ENCODE measurements at places on chromosomes 11 and 22.

GRCh38 chr11:130580372-130580771 lies 131.9 kb downstream of the ADAMTS15 start:
- no peak for DNase-seq

- DNase-seq = no peak
These were observed 396 bp downstream of the TEF start for GRCh38 chr22:41382098-41382578.

GRCh38 chr11:16226245-16226644 lies 130.1 kb downstream of the SOX6 start:
- no peak for DNase-seq

DNA sequence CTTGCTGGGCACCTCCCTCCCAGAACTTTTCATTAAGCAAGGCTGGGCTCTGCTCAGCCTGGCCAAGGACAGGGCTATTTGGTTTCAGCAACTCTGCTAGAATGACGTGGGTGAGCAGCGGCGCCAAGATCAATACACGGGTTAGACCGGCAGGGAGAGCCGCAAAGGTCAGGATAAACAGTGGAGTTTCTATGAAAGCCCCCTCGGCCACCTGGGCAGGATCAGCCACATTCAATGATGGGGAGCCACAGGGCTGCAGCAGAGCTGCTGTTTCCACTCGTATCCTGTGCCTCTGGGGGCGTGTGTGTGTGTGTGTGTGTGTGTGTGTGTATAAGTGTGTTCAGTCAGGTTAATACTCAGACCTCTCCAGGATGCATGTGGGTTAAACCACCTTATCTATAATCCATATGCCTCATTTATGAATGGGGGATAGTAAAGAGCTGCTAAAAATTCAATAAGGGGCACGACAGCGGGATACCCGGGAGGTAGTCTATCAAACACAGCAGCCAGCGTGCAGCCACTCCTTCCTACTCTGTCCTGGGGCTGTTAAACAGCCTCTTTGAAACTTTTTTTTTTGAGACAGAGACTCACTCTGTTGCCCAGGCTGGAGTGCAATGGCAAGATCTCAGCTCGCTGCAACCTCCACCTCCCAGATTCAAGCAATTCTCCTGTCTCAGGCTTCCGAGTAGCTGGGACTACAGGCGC lies 34.8 kb downstream of the MYH9 start:
- DNase-seq = peak; percentile 62

DNA sequence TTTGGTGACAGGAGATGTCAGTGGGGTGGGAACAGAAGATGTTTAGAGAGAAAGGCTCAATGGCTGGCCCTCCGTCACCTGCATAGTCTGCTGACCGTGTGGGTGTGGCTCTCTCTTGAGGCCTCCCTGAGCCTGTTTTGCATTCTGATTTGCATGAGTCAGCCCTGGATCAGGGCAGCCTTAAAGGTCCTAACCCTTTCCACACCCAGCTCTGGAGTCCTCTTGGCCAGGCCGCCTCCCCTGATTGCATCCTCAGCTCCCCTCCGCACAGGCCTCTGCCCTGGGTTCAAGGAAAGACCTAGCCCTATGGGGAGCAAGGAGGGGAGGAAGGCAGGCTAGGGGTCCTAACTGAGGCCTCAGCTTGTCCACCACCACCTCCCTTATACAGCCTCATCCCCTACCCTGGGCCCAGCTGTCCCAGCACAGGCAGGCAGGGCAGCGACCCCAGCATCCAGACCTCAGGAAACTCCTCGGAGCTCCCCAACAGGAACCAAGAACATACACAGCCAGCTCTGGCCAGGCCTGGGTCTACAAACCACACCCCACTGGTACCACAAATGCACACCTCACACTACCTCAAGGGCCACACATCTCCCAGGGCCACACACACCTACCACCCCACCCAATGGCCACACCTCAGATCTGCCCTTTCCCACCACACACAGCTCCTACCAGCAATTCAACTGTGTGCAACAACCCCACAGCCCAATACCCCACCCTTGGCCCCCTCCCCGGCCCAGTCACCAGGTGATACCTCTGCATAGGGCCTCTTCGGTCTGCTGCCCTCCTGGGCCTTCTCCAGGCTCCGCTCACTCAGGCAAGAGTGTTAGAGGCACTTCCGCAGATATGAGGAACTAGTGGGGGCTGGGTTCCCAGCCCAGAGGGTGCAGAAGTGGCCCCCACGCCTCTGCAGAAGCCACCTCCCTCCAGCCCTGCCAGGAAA lies 13.7 kb downstream of the ARAP1 start:
- DNase-seq = no peak

DNA sequence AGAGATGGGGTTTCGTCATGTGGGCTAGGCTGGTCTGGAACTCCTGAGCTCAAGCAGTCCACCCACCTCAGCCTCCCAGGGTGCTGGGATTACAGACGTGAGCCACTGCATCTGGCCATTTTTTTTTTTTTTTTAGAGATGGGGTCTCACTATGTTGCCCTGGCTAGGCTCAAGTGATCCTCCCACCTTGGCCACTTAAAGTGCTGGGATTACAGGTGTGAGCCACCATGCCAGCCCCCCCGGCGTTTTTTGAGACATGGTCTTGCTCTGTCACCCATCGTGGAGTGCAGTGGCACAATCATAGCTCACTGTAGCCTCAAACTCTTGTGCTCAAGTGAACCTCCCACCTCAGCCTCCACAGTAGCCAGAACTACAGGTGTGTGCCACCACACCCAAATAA lies 16.5 kb downstream of the RHBDD3 start:
- no peak for DNase-seq

DNA sequence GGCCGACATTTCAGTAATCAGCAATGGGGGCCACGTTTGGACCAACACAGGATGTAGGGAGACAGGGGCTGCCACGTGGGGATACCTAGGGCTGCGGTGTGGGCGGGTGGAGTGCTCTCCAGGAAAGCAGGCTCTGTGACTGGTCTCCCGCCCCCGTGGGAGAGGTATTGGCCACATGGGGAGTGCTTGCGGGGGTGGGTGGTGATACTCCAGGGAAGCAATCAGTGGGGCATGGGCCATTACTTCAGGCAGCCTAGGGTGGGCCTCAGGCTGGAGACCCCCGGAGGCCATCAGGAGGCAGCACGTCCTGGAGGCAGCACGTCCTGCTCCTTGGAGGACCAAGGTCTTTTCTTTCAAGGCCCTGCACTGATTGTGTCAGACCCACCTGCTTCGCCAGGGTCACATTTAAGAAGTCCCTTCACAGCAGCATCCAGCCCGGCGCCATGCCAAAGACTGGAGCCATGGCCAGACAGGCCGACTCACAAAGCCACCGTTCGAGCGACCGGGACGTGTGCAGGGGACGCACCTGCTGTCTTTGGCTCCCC lies 3.0 kb upstream of the MUC2 start:
- DNase-seq = no peak

GRCh38 chr11:46457659-46458424 lies 66.3 kb upstream of the CHRM4 start:
- no peak for DNase-seq

DNA sequence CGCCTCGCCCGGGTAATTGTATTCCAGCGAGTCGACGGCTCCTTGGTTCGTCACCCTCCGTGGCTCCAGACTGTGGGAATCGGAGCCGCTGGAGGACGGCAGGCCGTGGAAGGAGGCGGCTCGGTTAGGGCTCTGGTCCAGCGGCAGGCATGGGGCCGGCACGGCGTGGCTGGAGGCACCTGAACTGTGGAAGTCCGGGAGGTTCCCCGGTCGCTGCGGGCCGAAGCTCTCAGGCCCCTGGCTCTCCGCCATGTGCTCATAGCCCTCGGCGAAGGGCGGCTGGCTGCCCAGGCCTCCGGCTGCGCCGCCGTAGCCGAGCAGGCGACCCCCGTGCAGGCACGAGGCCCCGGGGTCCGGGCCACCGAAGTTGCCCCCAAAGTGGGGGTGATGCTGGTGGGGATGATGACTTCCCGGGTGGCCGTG lies 1.7 kb downstream of the MN1 start:
- no peak for DNase-seq

- no peak for DNase-seq
These were observed 48.2 kb downstream of the CSF2RB start for GRCh38 chr22:36961626-36962025.

DNA sequence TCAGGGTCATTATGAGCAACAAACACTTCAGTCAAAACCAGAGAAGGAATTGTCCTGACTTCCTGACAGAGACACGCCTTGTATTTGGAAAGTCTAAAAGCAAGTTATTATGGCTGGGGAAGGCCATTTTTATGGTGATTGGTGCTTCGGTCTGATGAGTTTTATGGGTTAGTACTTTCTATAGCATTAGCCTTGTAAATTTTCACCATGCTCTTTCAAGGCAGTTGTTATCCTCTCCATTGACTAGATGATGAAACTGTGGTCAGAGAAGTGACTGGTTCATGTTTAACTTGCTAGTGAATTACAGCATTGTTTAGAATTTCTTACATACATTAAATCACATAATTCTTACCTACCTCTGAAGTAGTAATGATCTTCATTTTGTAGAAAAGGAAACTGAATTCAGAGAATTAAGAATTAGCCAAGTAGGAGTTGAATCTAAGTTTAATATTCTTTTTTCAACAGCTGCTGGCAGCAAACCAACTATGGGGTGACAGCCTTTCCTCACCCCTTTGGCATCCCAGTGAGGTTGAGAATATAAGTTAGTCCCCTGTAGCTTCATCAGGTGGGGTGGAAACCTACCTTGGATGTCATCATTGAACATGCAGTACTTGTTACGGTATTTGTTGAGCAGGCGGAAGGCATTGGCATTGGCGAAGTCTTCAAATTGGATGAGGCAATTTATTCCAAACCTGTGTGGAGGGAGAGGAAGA lies 90.0 kb downstream of the CCDC81 start:
- no peak for DNase-seq

GRCh38 chr11:11297578-11297977 lies 55.5 kb downstream of the CSNK2A3 start:
- no peak for DNase-seq

DNA sequence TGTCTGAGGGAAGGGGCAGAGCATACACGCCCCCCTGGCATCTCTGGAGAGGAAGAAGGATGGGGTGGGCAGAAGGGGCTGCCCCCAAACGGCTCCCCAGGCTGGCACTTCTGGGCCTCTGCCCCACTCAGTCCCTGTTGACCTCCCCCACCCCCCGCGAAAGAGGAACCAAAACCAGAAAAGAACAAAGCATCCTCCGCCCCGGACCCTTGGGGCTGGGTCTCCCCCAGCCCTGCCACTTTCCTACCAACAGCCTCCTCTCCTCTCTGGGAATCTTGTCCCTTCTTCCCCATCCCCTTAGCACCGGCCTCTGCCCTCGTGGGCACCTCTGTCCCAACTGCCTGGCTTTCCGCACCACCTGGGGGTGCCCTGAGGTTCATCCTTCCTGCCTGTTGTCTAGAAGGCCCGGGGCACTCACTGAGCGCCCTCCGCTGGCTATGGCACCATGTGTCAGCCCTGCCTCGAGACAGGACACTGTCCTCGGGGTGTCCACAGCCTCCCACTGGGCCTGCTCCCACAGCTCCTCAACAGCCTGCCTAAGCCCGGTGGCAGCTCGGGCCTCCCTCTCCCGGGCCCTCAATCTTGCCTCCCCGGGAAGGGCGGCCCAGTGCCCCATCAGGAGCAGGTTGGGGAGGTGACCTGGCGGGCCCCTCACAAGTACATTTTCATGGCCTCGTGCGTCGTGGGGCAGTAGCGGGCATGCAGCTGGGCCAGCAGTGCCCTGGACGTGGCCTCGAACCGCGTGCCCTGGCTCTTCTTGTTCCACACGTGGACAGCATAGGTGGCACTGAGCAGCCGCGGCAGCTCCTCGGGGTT lies 28.2 kb downstream of the A4GALT start:
- no peak for DNase-seq

DNA sequence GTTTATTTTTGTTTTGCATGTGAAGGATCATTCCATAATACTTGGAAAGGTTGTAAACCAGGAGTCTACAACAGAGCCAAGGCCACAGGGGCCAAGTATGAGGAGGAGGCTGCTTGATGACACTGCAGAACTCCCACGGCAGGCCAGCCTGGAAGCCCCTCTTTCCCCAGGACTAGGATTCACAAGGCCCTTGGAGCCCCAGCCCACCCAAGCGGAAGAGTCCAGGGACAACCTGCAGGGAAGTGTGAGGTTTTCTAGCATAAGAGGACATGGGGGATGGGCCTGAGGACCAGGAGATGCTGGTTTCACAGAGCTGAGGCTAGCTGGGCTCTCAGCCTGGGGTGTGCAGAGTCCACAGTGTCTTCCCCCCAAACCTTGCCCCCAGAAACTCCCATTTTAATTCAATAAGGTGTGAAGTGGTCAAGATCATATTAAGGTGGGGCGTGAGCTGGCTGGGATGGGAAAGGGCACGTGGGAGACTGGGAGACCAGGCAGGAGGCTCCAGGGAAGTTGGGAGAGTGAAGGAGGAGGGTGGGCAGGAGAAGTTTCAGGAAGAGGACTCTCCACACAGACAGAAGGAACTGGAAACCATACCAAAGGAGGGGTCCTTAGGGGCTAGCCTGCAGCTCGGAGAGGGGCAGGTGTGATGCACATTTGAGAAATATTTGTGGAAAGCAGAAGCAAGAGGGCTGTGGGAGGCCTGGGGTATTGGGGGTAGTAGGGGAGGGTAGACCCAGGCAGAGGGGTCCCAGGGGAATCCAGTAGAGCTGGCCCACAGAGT lies 12.4 kb downstream of the GNAZ start:
- DNase-seq = no peak

- DNase-seq = no peak
These were observed 74.9 kb downstream of the SMCO4 start for GRCh38 chr11:93468290-93468689.

- no peak for DNase-seq
These were observed 22.4 kb upstream of the CACNG2 start for GRCh38 chr22:36726007-36726380.

- DNase-seq = no peak
These were observed 22.5 kb upstream of the ELF5 start for GRCh38 chr11:34536056-34536455.

DNA sequence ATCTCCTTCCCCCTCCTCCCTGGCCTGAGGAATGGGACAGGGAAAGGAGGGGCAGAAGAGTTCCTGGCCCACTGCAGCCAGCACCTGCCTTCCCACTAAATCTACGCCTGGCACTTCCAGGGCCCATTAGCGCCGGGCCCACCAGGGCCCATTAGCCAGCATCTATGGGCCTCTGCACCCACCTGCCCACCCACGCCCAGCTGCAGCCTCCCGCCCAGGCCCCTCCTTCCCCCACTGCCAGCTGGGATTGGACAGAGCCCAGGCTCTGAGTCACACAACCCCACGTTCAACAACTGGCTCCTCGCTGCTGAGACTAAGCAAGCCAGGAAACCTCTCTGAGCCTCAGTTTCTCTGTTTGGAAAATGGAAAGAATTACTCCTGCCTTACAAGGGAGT lies 48.7 kb downstream of the CYTH4 start:
- DNase-seq = no peak

- DNase-seq = no peak
These were observed 57.0 kb downstream of the FLRT1 start for GRCh38 chr11:64092761-64093136.

GRCh38 chr22:50153056-50153755 lies 17.3 kb upstream of the PANX2 start:
- DNase-seq = no peak

DNA sequence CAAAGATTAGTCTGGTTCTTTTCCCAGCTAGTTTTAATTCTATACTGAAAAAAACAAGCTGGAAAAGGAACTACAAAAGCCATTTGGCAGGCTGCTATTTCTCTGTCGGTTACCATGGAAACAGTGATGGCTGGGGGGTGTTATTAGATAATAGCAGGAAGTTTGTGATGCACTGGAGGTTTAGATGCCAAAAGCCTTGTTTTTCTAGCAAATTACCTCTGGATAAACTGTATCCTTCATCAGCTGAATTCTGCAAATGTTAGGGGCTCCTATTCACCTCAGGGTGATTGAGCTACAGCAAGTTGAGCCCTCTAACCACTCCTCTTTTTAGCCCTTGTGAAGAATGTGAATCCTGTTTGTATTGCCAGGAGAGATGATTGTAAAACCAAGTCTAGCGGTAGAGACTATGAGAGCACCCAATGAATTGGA lies 25.2 kb downstream of the ALKBH3 start:
- DNase-seq = no peak

- DNase-seq = peak; percentile 34
These were observed 30.5 kb downstream of the ARAP1 start for GRCh38 chr11:72721689-72722049.

Measured in stimulated activated naive CD8-positive, alpha-beta T cell treated with anti-CD3 and anti-CD28 coated beads, Interleukin-15, amount 100 ng/mL, for 72 hours (primary cell).